Hindlimb muscle (tissue), 1 donor: ENCODE measurements at places on chromosomes 11 and 22. TPM values are rescaled to one million over a fixed set of nuclear protein-coding genes. Genes with fewer than 3 reads are reported as not detected.
A peak's percentile ranks its signal among the peaks of the same experiment; 100 is the strongest.

The RHOD gene
- polyA plus RNA-seq = 13.7 TPM

The MYOD1 gene
- 100 TPM for polyA plus RNA-seq

The CDCA5 gene
- 11.7 TPM for polyA plus RNA-seq

The APLNR gene
- 110 TPM for polyA plus RNA-seq

DNA sequence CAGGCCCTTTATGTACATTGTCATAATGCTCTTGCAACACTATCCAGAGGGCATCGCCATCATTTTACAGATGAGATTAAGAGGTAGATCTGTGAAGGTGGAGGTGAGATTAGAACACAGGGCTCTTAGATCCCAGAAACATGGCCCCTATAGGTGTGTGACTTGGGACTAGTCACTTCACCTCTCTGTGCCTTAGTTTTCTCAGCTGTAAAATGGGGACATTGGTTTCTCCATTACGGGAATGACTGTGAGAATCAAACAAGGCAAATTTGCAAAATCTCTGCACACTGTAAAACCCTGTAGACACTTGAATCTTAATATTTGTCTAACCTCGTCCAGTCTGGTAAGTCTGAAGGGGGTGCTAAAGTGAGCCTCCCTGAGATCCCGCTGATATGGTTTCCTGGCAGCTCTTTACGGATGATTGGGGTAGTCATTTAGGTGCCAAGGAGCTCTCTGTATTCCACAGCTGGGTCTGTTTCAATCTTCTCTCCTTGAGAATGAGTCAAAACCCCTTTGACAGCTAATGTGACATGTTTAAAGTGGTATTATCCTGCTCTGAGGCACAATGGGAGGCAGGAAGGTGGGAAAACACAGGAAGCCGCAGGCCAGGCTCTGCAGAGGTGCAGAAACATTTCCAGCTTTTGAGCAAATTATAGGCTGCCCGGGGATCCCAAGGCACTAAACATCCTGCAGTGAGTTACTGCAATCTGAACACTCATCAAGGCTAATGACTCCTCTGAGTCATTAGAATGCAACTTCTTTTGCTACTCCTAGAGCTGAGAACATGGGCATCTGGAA is 140.8 kb downstream of the CCDC81 start:
- DNase-seq = no peak

DNA sequence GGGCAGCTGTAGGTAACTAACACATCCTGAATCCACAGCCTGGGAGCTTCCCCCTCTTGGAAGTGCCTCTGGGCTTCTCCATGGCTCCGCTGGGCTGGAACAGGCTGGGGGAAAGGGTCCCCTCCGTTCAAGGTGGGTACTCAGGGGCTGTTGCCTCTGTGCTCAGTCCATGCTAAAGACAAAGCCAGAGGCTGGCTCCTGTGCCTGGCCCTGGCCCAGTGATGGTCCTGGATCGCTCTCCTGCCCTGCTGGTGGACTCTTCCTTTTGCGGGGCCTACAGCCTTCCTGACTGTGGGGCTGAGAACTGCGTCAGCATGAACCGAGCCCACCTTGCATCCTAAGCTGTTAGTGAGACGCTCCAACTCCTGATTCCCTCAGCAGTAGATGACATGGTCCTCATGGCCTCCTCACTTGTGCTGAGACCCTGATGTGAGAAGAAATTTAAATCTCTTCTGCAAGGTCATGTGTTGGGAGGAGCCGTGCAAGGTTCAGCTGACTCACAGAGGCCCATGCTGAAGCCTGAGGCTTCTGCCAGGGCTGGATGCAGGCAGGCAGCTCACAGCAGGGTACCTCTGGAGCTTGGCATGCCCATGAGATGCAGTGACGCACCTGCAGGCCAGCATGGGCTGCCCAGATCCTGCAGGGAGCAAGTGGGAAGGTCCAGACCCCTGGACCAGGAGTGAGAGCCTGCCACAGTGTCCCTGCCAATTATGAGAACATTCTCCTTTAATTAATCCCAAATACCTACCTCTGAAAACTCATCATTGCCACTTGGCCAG is 1285.5 kb downstream of the TBC1D22A start:
- DNase-seq = no peak

DNA sequence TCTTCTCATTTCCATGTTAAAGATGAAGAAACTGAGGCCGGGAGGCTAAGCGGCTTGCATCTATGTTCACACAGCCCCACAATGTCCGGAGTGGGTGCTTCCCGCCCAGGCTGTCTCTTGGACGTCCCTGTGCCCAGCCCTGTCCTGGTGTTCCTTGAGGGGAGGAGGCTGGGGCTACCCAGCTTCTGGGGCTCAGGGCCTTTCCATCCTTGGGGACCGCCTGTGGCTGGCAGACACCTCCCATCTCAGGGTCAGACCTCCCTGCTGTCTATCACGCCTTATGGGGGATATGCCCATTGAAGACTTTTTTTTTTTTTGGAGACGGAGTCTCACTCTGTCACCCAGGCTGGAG is 95.5 kb downstream of the WNT7B start:
- DNase-seq = no peak

- no peak for DNase-seq
These were observed 28.3 kb upstream of the USP47 start for GRCh38 chr11:11813288-11813962.

GRCh38 chr11:119480380-119481020 is 57.5 kb upstream of the THY1 start:
- DNase-seq = no peak

- DNase-seq = no peak
These were observed 8.7 kb downstream of the TEAD1 start for GRCh38 chr11:12682737-12683500.

DNA sequence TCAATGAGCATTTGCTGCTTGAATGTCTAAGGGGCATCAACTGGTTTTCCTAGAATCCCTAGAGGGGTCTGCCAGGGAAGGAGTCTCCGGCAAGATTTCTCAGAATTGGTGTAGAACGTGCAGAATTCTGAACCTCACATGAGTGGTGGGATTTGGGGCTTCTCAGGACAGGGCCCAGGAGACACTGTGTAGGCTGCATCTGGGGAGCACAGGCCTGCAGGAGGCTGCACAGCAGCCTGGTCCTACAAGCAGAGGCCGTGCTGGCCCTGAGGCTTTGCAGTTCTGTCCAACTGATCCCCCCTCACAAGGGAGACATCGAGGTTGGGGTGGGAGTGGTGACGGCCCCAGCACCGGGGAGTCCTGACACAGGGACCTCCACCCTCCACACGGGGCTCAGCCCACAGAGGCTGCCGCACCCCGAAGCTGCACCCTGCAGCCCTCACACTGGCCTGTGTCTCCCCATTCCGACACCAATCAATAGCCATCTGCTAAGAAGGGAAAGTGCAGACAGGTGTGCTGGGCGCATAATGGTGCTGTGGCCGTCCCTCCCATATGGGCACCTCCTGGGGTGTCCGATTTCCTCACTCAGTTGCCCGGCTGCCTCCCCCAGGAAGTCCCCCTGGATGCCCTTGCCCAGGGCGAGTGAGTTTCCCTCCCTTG is 688.1 kb downstream of the BRD1 start:
- DNase-seq = no peak

- DNase-seq = no peak
These were observed 392.1 kb downstream of the LARGE1 start for GRCh38 chr22:33528183-33528582.

GRCh38 chr11:117610901-117611300 is 186.1 kb downstream of the DSCAML1 start:
- DNase-seq = no peak

DNA sequence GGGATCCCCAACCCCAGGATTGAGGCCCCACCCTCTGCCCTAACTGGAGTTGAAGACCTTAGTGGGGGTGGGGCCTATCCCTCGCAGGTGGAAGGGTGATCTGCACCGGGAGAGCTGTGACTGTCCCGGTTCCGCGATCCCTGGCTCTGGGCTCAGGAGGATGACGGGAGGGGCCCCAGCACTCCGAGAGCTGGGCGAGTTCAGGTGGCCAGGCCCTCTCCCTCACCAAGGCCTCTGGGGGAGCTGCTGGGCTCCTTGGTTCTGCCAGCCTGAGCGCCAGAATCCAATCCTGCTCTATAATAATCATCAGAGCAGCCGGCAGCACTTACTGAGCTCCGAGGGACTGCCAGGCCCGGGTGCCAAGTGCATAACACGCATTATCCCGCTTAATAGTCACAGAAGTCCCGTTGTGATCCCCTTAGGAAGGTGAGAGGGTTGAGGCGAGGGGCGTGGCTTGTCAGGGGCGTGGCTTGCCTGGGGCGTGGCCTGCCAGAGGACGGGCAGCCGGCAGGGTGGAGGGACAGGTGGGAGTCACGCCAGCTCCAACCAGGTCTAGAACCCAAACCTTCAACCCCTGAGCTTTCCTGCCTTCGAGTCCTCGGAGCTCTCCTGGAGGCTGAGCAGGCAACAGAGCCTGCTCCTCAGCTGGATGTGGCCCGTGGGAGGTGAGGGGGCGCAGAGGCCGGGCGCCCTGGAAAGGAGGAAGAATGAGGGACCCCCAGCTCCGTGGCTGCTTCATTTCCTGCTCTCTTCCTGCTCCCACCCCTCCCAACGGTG is 7.3 kb upstream of the SYT7 start:
- DNase-seq = no peak

GRCh38 chr11:2382936-2383851 is 6.1 kb downstream of the CD81 start:
- DNase-seq = peak; percentile 55
